Adrenal gland (tissue), 19 donors: ENCODE measurements at places on chromosomes 16 and 17. TPM values are rescaled to one million over a fixed set of nuclear protein-coding genes. Genes with fewer than 3 reads are reported as not detected.

- no peak overlapping the region for H3K4me3 ChIP-seq
- DNase-seq, result no peak
- H3K27ac ChIP-seq, result no peak overlapping the region
- H3K27me3 ChIP-seq, result no peaks in the 10 kb centered on the region
Observed at GRCh38 chr16:87757841-87758426, 7.9 kb downstream of the KLHDC4 start.

SLC6A4 gene
- polyA plus RNA-seq, result 0.08 TPM

DNA sequence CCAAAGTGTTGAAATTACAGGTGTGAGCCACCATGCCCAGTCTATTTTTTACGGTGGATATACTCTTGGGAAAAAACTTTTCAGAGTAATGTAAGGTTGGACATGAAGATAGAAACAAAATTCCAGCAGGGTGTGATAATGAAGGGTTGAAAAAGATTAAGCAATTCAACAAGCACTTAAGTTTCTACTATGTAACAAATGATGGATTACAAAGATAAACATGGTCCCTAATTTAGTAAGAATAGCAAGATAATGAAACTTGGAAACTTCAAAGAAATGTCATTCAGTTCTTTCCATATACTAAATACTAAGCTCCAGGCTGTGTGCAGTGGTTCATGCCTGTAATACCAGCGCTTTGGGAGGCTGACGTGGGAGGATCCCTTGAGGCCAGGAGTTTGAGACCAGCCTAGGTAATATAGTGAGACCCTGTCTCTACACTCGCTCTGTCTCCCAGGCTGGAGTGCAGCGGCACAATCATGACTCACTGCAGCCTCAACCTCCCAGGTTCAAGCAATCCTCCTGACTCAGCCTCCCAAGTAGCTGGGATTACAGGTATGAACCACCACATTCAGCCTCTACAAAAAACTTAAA lies 31.0 kb downstream of the PSMD12 start:
- no peak for DNase-seq
- no peak overlapping the region for H3K4me3 ChIP-seq
- H3K27ac ChIP-seq, result no peak overlapping the region
- peaks cover 4% of the 10 kb centered on the region for H3K36me3 ChIP-seq

GRCh38 chr17:27415120-27415795 lies 41.0 kb upstream of the KSR1 start:
- no peak overlapping the region for H3K4me3 ChIP-seq
- H3K27me3 ChIP-seq, result no peaks in the 10 kb centered on the region
- H3K36me3 ChIP-seq, result no peaks in the 10 kb centered on the region
- DNase-seq, result no peak

DNA sequence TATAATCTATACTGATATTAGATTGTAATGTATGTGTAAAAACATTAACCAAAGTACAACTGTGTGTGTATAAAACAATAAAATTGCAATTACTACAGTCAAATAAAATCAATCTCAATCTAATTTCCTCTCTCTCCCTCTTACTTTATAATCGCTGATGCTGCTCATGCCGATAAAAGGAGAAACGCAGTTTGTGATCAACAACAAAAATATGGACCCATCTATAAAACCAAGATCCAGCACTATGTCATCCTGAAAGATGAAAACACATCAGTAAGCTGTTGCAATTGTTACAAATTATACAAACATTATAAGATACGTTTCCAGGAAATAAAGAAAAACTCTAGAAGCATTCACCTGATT lies 33.5 kb upstream of the ABCA6 start:
- H3K4me1 ChIP-seq, result no peaks in the 10 kb centered on the region
- H3K36me3 ChIP-seq, result no peaks in the 10 kb centered on the region
- no peak overlapping the region for H3K27ac ChIP-seq
- H3K4me3 ChIP-seq, result no peak overlapping the region

GRCh38 chr17:35612924-35613521 lies 25.9 kb downstream of the AP2B1 start:
- no peak overlapping the region for H3K27ac ChIP-seq
- H3K36me3 ChIP-seq, result peaks cover 32% of the 10 kb centered on the region
- H3K4me1 ChIP-seq, result peaks cover 8% of the 10 kb centered on the region
- no peaks in the 10 kb centered on the region for H3K27me3 ChIP-seq

ADAP2 gene
- polyA plus RNA-seq, result 7.8 TPM

GRCh38 chr16:84985079-84986065 lies 26.0 kb downstream of the ZDHHC7 start:
- peak; percentile 63 for DNase-seq
- H3K4me1 ChIP-seq, result peaks cover 10% of the 10 kb centered on the region
- no peak overlapping the region for H3K4me3 ChIP-seq
- H3K27ac ChIP-seq, result peak overlapping the region; percentile 26
- no peaks in the 10 kb centered on the region for H3K36me3 ChIP-seq

EFCAB5 gene
- 0.03 TPM for polyA plus RNA-seq

DNA sequence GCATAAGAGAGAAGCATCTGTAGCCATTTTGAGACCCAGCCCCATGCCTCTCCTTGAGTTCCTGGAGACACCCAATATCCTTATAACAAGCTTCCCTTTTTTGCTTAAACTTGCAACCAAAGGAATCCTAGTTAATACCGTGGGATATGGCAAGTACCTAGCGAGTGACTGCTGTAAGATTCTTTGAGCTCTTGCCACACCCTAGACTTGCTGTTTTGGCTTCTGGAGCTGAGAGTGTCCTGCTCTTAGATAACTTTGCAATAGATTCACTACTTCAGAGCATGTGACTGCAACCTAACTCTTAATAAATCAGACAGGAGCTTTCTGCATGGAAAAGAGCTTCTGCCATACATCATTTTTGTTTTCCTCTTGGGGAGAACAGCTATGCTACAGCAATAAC lies 58.3 kb downstream of the AKAP1 start:
- no peak overlapping the region for H3K4me3 ChIP-seq
- H3K27ac ChIP-seq, result no peak overlapping the region
- no peaks in the 10 kb centered on the region for H3K36me3 ChIP-seq
- no peak for DNase-seq

GRCh38 chr17:16438173-16438556 lies 22.8 kb downstream of the TRPV2 start:
- peaks cover 13% of the 10 kb centered on the region for H3K4me1 ChIP-seq
- DNase-seq, result no peak
- H3K27me3 ChIP-seq, result no peaks in the 10 kb centered on the region
- H3K4me3 ChIP-seq, result peak overlapping the region; percentile 5
- peak overlapping the region; percentile 91 for H3K27ac ChIP-seq

- no peaks in the 10 kb centered on the region for H3K4me1 ChIP-seq
- no peaks in the 10 kb centered on the region for H3K27me3 ChIP-seq
- H3K27ac ChIP-seq, result no peak overlapping the region
Observed at GRCh38 chr17:51692917-51693316, 432.6 kb downstream of the UTP18 start.

KRT20 gene
- 0.27 TPM for polyA plus RNA-seq

DNA sequence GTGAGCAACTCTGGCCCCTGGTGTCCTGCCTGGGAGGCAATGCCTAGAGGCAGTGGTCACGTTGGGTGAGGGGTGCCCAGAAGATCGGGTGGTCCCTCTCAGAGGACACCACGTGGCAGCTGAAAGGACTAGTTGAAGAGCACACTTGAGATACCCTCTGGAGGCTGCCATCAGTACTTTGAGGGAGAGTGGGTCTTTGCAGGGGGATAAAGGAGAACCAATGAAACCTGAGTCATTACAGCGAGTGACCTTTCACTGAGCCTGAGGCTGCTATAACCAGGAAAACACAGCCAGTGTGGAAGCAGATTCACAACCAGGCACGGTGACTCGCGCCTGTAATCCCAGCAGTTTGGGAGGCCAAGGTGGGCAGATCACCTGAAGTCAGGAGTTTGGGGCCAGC lies 18.9 kb downstream of the CA4 start:
- H3K4me1 ChIP-seq, result peaks cover 15% of the 10 kb centered on the region
- H3K27me3 ChIP-seq, result no peaks in the 10 kb centered on the region
- no peaks in the 10 kb centered on the region for H3K36me3 ChIP-seq
- no peak for DNase-seq
- H3K27ac ChIP-seq, result no peak overlapping the region

GRCh38 chr17:45307290-45308015 lies 9.4 kb downstream of the MAP3K14 start:
- peak overlapping the region; percentile 82 for H3K27ac ChIP-seq
- H3K4me1 ChIP-seq, result peaks cover 76% of the 10 kb centered on the region
- no peak overlapping the region for H3K4me3 ChIP-seq
- DNase-seq, result peak; percentile 58
- H3K27me3 ChIP-seq, result no peaks in the 10 kb centered on the region

NTN3 gene
- polyA plus RNA-seq, result 0.88 TPM

DNA sequence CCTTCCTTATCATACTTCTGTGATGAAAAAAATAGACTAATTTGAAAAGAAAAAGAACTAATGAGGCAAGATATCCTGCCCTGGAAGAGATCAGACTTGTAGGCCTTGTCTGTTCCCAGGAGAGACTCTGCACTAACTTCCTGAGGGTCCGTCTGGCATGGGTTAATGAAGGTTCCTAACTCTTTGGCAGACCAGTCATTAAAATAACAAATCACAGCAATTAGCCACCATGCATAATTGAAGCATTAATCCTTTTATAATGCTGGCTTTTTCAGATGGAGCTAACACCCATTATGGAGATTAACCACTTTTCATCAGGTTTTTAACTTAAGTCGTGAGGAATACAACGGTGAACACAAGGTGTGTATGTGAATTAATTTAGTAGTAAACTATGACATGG lies 10.4 kb upstream of the KRT10 start:
- H3K27me3 ChIP-seq, result no peaks in the 10 kb centered on the region
- H3K36me3 ChIP-seq, result no peaks in the 10 kb centered on the region
- no peak overlapping the region for H3K4me3 ChIP-seq
- no peak for DNase-seq
- no peaks in the 10 kb centered on the region for H3K4me1 ChIP-seq
- H3K27ac ChIP-seq, result no peak overlapping the region

TMC7 gene
- 0.13 TPM for polyA plus RNA-seq

ABCC11 gene
- not detected for polyA plus RNA-seq

GRCh38 chr17:49739641-49740271 lies 24.2 kb downstream of the FAM117A start:
- H3K36me3 ChIP-seq, result no peaks in the 10 kb centered on the region
- H3K27ac ChIP-seq, result no peak overlapping the region
- no peaks in the 10 kb centered on the region for H3K27me3 ChIP-seq
- peak; percentile 82 for DNase-seq
- peaks cover 45% of the 10 kb centered on the region for H3K4me1 ChIP-seq
- H3K4me3 ChIP-seq, result no peak overlapping the region

GRCh38 chr16:88298181-88298832 lies 84.5 kb upstream of the ZNF469 start:
- no peak overlapping the region for H3K27ac ChIP-seq
- no peak overlapping the region for H3K4me3 ChIP-seq
- DNase-seq, result peak; percentile 63
- no peaks in the 10 kb centered on the region for H3K36me3 ChIP-seq

- H3K36me3 ChIP-seq, result no peaks in the 10 kb centered on the region
- no peaks in the 10 kb centered on the region for H3K27me3 ChIP-seq
- peak overlapping the region; percentile 38 for H3K4me3 ChIP-seq
- no peak for DNase-seq
- H3K4me1 ChIP-seq, result peaks cover 5% of the 10 kb centered on the region
- H3K27ac ChIP-seq, result no peak overlapping the region
Observed at GRCh38 chr17:54901230-54901822, 674 bp downstream of the TOM1L1 start.

GRCh38 chr16:27242868-27243590 lies 25.5 kb downstream of the NSMCE1 start:
- no peak overlapping the region for H3K4me3 ChIP-seq
- DNase-seq, result peak; percentile 74
- H3K36me3 ChIP-seq, result no peaks in the 10 kb centered on the region
- H3K4me1 ChIP-seq, result peaks cover 66% of the 10 kb centered on the region
- H3K27ac ChIP-seq, result peak overlapping the region; percentile 45

LGALS9C gene
- polyA plus RNA-seq, result not detected

GRCh38 chr17:3852561-3852960 lies 6.5 kb upstream of the NCBP3 start:
- H3K36me3 ChIP-seq, result no peaks in the 10 kb centered on the region
- DNase-seq, result no peak
- no peaks in the 10 kb centered on the region for H3K27me3 ChIP-seq
- no peak overlapping the region for H3K4me3 ChIP-seq
- no peaks in the 10 kb centered on the region for H3K4me1 ChIP-seq

TP53TG3D gene
- polyA plus RNA-seq, result 0.60 TPM

DNA sequence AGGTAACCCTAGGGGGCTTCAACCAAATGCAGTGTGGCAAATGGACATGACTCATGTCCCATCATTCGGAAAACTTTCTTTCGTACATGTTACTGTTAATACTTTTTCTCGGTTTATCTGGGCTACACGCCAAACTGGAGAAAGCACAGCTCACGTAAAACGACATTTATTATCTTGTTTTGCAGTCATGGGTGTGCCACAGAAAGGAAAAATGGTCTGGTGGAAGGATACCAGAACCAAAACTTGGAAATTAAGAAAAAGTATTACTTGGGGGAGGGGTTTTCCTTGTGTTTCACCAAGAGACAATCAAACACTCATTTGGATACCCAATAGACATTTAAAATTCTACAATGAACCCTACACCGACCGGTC lies 23.6 kb downstream of the ALOX15B start:
- peak overlapping the region; percentile 60 for H3K27ac ChIP-seq
- no peaks in the 10 kb centered on the region for H3K4me1 ChIP-seq
- H3K27me3 ChIP-seq, result peaks cover 14% of the 10 kb centered on the region
- no peak overlapping the region for H3K4me3 ChIP-seq

CIBAR2 gene
- 1.7 TPM for polyA plus RNA-seq

DNA sequence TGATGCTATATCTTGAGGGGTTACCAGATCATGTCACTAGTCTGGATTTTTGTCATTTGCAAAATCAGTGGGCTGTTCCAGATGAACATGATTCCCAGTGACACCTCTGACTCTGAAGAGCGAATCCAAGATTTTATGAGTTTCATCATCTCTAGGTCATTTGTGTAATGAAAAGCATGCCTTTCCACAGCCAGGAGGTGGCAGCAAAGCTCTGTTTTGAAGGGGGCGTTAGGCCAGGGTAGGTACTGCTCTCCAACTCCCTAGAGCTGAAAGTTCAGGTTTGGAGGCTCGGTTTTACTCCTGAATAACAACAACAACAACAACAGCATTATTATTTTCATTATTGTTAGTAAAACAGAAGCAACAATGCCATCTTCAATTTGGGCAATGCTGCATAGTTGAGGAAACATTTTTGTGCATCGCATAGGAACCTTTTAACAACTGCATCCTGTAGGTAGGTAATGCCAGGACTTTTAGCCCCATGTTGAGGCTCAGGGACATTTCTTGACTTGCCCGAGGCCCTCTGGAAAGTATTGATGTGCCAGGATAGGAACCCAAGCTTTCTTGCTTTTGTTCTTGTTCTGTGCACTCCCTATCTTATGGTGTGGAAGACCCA lies 77.0 kb downstream of the MYH13 start:
- H3K27ac ChIP-seq, result no peak overlapping the region
- H3K36me3 ChIP-seq, result no peaks in the 10 kb centered on the region
- no peaks in the 10 kb centered on the region for H3K4me1 ChIP-seq
- no peaks in the 10 kb centered on the region for H3K27me3 ChIP-seq
- H3K4me3 ChIP-seq, result no peak overlapping the region

GRCh38 chr16:49183911-49184310 lies 97.7 kb downstream of the CBLN1 start:
- no peak overlapping the region for H3K4me3 ChIP-seq
- H3K4me1 ChIP-seq, result no peaks in the 10 kb centered on the region
- no peak overlapping the region for H3K27ac ChIP-seq
- peaks cover 6% of the 10 kb centered on the region for H3K27me3 ChIP-seq

RHOT2 gene
- polyA plus RNA-seq, result 302 TPM

GRCh38 chr16:2821487-2822157 lies 4.6 kb downstream of the PRSS21 start:
- no peaks in the 10 kb centered on the region for H3K36me3 ChIP-seq
- no peaks in the 10 kb centered on the region for H3K4me1 ChIP-seq
- no peak overlapping the region for H3K4me3 ChIP-seq
- no peaks in the 10 kb centered on the region for H3K27me3 ChIP-seq

ABCC6 gene
- polyA plus RNA-seq, result 8.5 TPM

GRCh38 chr17:39270923-39271322 lies 45.2 kb upstream of the STAC2 start:
- H3K4me1 ChIP-seq, result no peaks in the 10 kb centered on the region
- no peaks in the 10 kb centered on the region for H3K36me3 ChIP-seq
- DNase-seq, result no peak
- no peak overlapping the region for H3K4me3 ChIP-seq
